NCI-H2107 (cell line): ENCODE measurements at places on chromosomes 3 and 15.

GRCh38 chr3:65425880-65426279, 612.8 kb downstream of the MAGI1 start:
- no peak for DNase-seq

DNA sequence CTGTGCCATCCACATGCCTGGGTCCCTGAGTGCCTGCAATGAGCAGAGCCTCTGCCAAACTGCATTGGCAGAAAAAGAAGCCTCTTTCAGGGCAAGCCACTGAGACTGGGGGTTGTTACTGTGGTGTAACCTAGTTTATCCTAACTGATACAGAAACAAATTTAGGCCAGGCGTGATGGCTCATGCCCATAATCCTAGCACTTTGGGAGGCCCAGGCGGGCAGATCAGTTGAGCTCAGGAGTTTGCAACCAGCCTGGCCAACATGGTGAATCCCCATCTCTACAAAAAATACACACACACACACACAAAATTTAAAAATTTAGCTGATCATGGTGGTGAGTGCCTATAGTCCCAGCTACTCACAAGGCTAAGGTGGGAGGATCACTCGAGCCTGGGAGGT, 221.6 kb downstream of the TBC1D2B start:
- DNase-seq: no peak

DNA sequence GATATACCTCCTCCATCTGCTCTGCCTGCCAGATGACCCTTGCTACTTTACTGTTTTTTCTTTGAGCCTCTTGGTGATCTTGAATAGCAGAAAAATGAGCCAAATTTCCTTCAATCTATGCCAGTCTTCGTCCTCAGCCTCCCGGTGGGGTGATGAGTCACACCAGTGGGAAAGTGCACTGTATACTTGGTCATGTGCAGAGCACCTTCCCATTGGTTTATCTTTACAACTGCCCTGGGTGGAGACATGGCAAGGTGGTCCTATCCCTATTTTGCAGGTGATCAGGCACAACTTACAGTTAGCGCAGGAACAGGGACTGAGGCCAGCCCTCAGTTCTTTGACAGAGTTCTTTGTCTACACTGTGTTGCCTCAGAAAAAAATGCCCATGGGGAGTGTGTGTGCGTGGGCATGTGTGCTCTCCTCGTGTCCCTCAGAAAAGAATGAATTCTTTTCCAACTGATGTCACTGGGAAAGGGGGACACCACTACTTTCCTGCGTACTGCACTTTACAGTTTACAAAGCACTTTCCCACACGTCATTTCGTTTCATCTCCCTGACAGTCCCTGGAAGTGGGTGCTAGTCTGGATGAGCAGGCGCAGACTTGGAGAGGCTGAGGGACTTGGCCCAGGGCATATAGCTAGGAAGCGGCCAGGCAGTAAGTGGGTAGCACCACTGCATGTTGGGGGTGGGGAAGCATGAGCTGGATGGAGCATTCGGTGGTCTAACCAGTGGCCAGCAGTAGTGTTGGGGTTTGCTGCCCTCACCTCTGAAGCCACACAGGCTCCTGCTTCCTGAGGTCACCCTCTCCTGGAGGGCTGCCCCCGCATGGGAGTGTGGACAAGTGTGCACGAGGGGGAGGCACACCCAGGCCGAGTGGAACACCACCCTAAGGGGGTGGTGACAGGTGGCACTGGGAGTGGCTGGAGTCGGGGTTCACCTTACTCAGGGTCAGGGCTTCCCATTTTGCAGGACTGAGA, 24.1 kb downstream of the SMAD3 start:
- DNase-seq: no peak

DNA sequence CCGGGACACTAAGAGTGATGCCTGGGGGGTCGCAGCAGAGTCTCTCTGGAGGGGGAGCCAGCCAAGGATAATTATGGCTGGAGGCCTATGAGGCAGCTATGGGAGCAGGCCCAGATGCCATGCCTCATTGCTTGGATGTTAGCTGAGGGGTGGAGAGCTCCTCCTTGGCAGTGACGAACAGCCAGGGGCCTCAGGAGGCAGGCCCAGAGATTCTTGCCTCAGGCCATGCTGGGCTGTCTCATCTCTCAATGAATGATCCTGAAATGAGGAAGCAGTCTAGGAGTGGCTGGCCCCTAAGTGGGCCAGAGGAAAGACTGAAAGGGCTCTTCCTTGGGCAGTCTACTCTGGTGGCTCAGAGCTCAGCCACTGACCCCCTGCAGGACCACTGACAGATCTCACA, 21.3 kb downstream of the KIF9 start:
- DNase-seq: no peak
